ENCODE measurements at places on chromosomes 3 and 15. TPM values are rescaled to one million over a fixed set of nuclear protein-coding genes. Genes with fewer than 3 reads are reported as not detected.

- H3K27ac ChIP-seq, result peak overlapping the region; percentile 38
- DNase-seq, result no peak
- H3K4me3 ChIP-seq, result no peak overlapping the region
- H3K4me1 ChIP-seq, result peaks cover 23% of the 10 kb centered on the region
- no peaks in the 10 kb centered on the region for H3K36me3 ChIP-seq
These were observed 4.6 kb downstream of the EFCC1 start for GRCh38 chr3:129005526-129006303.

GRCh38 chr3:65713016-65713415 lies 325.7 kb downstream of the MAGI1 start:
- no peak for DNase-seq
- no peak overlapping the region for H3K27ac ChIP-seq
- H3K36me3 ChIP-seq, result no peaks in the 10 kb centered on the region
- no peaks in the 10 kb centered on the region for H3K4me1 ChIP-seq

DNA sequence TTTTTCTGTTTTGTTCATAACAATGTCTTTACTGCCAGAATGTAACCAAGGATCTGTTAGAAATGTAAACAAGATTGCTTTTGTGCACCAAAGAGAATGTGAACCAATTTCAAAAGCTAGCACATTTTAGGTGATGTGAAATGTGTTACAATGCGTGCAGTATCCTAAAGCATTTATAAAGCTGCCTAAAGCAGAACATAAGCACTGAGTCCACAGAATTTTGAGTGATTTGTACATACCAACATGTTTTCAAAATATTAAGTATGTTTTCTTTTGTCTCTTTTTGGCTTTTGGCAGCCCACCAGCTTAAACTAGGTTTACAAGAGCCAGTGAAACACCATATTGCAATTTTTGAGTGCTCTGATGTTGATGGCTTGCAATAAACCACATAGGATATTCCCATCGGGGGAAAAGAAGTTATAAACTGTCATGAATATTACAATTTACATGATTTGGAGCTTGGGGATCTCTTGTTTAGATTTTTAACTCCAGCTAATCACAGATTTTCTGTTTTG lies 364.0 kb downstream of the ZIC1 start:
- H3K27ac ChIP-seq, result no peak overlapping the region
- no peaks in the 10 kb centered on the region for H3K36me3 ChIP-seq
- H3K4me3 ChIP-seq, result no peak overlapping the region
- no peaks in the 10 kb centered on the region for H3K27me3 ChIP-seq
- H3K4me1 ChIP-seq, result no peaks in the 10 kb centered on the region

Gene ACVR2B
- 8.2 TPM for total RNA-seq

Gene MED12L
- 4.4 TPM for total RNA-seq

Gene KLHL6
- total RNA-seq, result 88.8 TPM

Gene GABRR3
- total RNA-seq, result not detected

GRCh38 chr15:56208185-56208584 lies 35.5 kb downstream of the RFX7 start:
- no peak for DNase-seq
- H3K36me3 ChIP-seq, result peaks cover 18% of the 10 kb centered on the region
- H3K27me3 ChIP-seq, result no peaks in the 10 kb centered on the region
- peaks cover 55% of the 10 kb centered on the region for H3K4me1 ChIP-seq

Gene COLQ
- 1.3 TPM for total RNA-seq

GRCh38 chr15:83973816-83974215 lies 261.8 kb upstream of the GOLGA6L4 start:
- DNase-seq, result no peak
- no peaks in the 10 kb centered on the region for H3K4me1 ChIP-seq
- peaks cover 11% of the 10 kb centered on the region for H3K27me3 ChIP-seq
- H3K4me3 ChIP-seq, result no peak overlapping the region
- peaks cover 2% of the 10 kb centered on the region for H3K36me3 ChIP-seq

Gene FANCD2OS
- not detected for total RNA-seq

- H3K27ac ChIP-seq, result no peak overlapping the region
- H3K36me3 ChIP-seq, result peaks cover 4% of the 10 kb centered on the region
These were observed 16.6 kb upstream of the TXNRD3 start for GRCh38 chr3:126671521-126671920.

Gene CELSR3
- total RNA-seq, result 14.2 TPM

Gene DPPA2
- not detected for total RNA-seq

GRCh38 chr15:65525622-65526021 lies 4.6 kb upstream of the HACD3 start:
- no peak for DNase-seq
- no peaks in the 10 kb centered on the region for H3K36me3 ChIP-seq
- peaks cover 10% of the 10 kb centered on the region for H3K4me1 ChIP-seq
- no peaks in the 10 kb centered on the region for H3K27me3 ChIP-seq
- H3K27ac ChIP-seq, result no peak overlapping the region

Gene C3orf33
- total RNA-seq, result 5.1 TPM

Gene GHRL
- 0.43 TPM for total RNA-seq

DNA sequence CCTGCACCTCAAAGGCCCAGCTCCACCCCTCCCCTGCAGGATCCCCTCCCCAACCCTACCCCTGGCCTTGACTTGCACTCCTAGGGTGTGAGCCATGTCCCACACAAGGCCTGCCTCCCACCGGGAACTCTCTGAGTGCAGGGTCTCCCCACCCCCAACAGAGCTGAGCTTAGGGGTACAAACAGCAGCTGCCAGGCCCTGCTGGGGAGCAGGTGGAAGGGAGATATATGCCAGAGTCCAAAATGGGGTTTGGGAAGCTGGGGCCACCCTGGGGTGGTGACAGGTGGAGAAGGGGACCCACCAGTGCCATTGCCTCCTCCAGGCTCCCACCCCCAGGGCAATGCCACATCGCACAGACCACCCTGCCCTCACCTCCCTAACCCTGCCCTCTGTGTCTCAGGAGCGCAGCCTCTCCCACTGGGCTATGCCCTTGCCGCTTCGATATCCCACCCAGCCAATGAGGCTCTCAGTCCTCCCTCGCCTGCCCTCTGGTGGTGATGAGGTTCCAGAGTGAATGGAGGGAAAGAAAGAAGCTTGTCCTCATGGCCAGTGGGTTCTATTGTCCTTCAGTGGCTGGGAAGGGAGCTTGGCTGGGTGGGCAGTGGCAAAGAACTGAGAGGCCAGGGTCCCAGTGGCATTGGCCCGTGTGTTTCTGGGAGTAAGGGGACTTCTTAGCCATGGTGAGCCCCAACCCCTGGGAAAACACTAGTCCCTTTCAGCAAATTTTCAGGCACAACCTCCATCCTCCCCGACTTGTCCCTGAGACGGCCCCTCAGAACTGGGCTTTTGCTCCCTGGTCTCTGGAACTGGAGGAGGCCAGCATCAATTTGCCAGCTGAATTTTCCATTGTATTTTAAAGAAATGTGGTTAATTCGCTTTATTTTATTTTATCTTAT lies 46.8 kb downstream of the CYP11A1 start:
- H3K27me3 ChIP-seq, result no peaks in the 10 kb centered on the region
- no peaks in the 10 kb centered on the region for H3K36me3 ChIP-seq
- H3K27ac ChIP-seq, result no peak overlapping the region
- no peak overlapping the region for H3K4me3 ChIP-seq
- DNase-seq, result peak; percentile 41
- H3K4me1 ChIP-seq, result peaks cover 7% of the 10 kb centered on the region

Gene PLA2G4F
- total RNA-seq, result 0.07 TPM

DNA sequence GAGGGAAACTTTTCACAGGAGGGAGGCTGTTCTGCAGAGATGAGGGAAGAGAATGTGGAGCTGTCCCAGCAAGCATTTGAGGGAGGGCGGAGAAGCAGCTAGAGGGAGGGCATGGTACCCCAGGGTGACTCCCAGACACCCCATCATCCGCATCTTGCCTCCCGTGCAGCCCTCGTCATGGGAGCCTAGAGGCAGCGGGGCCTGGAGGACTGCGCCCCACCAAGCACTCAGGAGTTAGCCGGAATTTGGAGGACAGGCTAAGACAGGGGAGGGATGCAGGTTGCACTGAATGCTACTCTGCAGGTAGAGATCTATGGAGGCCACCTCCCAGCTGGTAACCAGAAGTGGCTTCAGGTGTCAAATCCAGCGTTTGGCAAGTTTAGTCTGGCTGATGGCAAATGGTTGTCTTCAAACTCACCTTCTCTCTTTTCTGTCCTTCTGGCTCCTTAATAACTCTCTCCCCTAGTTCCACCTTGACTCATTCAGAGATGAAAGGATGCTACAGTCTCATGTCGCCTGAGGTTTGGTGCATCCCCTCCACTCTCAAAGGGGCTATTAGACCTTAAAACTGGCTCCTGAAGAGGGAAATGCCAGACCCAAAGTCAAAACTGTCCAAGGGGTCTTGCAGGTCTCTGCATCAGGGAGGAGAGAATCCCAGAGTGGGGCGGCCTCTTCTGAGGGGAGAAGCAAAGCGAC lies 155.9 kb upstream of the TLE3 start:
- H3K4me1 ChIP-seq, result peaks cover 16% of the 10 kb centered on the region
- DNase-seq, result no peak
- H3K27ac ChIP-seq, result no peak overlapping the region
- no peak overlapping the region for H3K4me3 ChIP-seq
- H3K27me3 ChIP-seq, result peaks cover 23% of the 10 kb centered on the region

DNA sequence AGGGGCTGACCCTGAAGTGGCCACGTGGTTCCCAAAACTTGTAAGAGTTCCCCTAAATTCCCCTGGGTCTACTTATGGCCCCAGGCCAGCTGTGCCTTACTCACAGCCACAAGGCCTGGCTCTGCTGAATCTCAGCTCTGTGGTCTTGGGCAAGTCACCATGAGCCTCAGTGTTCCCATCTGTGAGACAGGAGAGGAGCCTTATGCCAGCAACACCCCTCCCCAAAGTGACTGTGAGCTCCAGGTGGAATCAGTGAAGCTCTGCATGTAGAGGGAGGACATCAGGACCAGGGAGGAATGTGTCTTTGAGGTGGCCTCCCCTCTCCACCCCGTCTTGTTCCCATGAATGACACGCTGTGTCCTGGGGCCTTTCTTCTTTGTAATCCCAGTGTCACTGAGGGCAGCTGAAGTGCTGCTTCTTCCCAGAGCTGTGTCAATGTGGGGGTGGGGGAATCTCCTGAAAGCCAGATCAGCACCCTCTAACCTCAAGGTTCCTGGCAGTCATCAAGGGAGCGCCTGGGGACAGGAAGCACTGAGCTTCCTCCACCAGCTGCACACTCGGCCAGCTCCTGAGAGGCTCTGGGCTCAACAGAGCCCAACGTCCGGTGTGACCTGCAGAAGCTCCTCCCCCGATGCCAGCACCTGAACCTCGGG lies 258.9 kb downstream of the UACA start:
- peak; percentile 52 for DNase-seq
- H3K27ac ChIP-seq, result no peak overlapping the region
- peaks cover 78% of the 10 kb centered on the region for H3K4me1 ChIP-seq
- H3K4me3 ChIP-seq, result peak overlapping the region; percentile 74
- no peaks in the 10 kb centered on the region for H3K27me3 ChIP-seq

DNA sequence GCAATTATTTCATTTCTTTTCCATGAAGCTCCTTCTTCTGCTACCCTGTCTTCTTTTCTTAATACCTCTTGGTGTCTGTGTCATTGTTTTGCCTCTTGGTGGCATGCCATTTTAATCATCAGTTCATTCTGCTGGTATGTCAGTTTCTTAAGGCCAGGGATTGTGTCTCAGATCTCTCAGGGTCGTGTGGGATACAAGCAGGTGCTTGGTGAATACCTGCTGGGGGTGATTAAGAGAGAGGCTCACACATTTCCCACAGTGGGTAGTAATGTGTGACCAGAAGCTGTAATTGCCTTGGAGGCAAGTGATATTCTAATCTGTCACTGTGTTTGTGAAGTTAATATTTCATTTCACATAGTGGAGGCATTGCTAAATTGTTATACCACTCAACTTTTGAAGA lies 361.4 kb upstream of the TRIM42 start:
- H3K4me1 ChIP-seq, result no peaks in the 10 kb centered on the region
- no peak for DNase-seq
- H3K27me3 ChIP-seq, result peaks cover 34% of the 10 kb centered on the region

DNA sequence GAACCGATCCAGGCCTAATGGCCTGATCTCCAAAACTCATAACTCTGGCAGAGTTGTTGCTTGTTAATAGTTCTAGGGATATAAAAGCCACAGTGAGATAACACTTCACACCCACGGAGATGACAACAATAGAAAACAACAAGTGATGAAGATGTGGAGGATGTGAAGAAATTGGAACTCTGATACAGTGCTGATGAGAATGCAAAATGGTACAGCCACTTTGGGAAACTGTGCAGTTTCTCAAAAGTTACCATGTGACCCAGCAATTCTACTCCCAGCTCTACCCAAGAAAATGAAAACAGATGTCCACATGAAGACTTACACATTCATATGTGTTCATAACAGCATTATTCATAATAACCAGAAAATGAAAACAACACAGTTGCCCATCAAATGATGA lies 3.8 kb downstream of the CMTM7 start:
- peaks cover 5% of the 10 kb centered on the region for H3K36me3 ChIP-seq
- peak overlapping the region; percentile 85 for H3K27ac ChIP-seq
- no peaks in the 10 kb centered on the region for H3K27me3 ChIP-seq
- DNase-seq, result no peak

GRCh38 chr3:121595765-121596406 lies 2.7 kb downstream of the FBXO40 start:
- no peaks in the 10 kb centered on the region for H3K36me3 ChIP-seq
- H3K27me3 ChIP-seq, result peaks cover 9% of the 10 kb centered on the region
- H3K4me3 ChIP-seq, result no peak overlapping the region

Gene CBLB
- 191 TPM for total RNA-seq

DNA sequence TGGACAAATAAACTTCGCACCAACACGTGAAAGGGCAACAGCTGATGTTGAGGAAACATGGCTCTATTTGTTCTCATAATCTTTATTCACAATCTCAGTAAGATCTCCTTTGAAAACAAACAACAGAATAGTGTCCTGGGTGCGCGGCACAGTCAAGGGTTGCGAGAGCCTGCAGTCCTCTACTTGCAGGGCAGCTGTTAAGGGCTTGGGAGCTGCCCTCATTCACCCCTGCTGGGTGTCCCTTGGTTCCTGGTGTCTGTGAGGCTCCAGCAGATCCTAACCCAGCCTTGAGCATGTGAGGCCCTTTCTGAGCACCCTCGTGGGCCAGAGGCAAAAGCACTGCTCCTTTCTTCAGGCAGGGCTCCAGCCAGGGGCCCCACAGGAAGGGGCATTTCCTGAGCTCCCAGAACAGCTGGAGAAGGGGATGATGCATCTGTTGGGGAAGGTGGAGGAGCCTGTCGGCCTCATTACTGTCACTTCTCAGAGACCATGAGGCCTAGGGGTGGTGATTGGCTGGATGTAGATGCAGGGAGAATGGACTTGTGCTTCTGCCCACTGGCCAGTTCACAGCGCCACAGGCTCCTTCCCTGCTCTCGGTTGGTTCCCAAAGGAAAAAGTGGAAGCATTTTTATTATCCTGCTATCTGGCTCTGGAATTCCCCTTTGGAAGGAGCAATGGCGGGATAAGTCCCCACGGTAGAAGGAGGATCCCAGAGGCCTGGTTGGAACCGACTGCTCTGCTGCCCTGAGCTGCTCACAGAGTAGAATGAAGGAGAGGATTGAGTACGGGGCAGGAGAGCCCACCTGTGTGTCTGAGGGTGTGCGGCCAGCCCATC lies 51.9 kb upstream of the KLF13 start:
- H3K27me3 ChIP-seq, result no peaks in the 10 kb centered on the region
- peaks cover 34% of the 10 kb centered on the region for H3K4me1 ChIP-seq
- DNase-seq, result no peak
- no peak overlapping the region for H3K27ac ChIP-seq

- peaks cover 1% of the 10 kb centered on the region for H3K36me3 ChIP-seq
- H3K27me3 ChIP-seq, result no peaks in the 10 kb centered on the region
- DNase-seq, result no peak
- peaks cover 61% of the 10 kb centered on the region for H3K4me1 ChIP-seq
- H3K27ac ChIP-seq, result peak overlapping the region; percentile 95
- H3K4me3 ChIP-seq, result peak overlapping the region; percentile 96
These were observed 831 bp downstream of the IFT57 start for GRCh38 chr3:108221393-108221792.

Measured in activated T-cell treated with anti-CD3 and anti-CD28 coated beads, Interleukin-2, amount 50 U/mL, for 72 hours (primary cell).